Mammary epithelial cell (primary cell): ENCODE measurements at places on chromosomes 7 and 10. TPM values are rescaled to one million over a fixed set of nuclear protein-coding genes. Genes with fewer than 3 reads are reported as not detected.

DNA sequence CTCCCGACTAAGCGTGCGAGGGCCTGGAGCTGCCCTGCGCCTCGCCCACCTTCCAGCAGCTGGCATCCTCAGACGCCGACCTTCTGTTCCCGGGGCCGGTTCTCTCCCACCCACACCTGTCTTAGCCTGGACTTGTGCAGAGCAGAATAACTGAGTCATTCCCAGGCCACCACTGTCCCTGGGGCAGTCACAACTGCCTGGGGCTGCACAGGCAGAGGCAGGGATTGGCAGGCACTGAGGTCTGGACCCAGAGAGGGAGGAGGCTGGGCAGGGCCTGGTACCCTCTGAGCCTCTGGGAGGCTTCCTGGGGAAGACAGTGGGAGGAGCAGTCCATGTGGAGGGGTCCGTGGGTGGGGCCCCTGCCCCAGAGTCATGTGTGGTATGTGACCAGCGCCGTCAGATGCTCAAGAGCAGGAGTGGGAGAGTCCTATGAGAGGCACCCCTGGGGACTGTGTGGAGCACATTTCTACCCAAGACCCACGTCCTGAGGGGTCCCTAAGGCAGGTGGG, 74.3 kb downstream of the NKX6-2 start:
- no peak for DNase-seq

GRCh38 chr10:35876248-35876647, 234.2 kb upstream of the FZD8 start:
- no peak for DNase-seq

GRCh38 chr7:44216019-44216418, 15.2 kb downstream of the YKT6 start:
- DNase-seq = no peak

- no peak for DNase-seq
Measured at GRCh38 chr7:155531681-155532080, 14.7 kb downstream of the CNPY1 start.

DNA sequence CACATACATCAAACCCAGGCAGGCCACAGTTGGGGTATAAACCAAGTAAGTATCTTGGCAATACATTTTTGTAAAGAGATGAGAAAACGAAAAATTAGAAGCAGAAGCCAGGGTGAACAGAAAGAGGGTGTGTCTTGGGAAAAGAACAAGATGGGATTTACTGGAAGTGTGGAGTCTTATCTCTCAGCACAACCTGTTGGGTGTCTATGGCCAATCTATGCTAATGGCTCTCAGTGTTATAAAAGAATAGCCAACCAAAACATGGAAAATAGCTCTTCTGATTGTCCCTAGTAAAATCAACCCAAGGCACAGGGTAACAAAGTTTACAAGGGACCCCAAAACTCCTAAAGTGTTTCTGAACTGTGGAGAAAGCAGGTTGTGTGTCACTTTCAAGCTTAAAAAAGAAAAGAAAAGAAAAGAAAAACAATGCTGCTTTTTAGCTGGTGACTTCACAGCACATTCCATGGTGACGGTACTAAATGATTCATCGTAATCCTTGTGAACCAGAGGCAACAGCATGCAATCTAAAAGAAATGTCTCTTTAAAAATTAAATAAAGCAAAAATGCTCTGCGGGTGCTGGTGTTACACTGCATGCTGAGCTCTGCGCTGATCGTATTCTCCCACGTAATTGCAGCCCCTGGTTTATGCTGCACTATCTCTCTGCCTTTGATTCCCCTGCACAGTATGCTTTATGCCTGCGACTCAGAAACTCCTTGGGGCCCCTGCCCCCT, 100.8 kb downstream of the C10orf90 start:
- peak; percentile 34 for DNase-seq

SORCS1 gene
- total RNA-seq = not detected in 2 replicates

UCMA gene
- total RNA-seq = not detected

GRCh38 chr7:155252892-155253501, 44.7 kb upstream of the INSIG1 start:
- DNase-seq = no peak

DNA sequence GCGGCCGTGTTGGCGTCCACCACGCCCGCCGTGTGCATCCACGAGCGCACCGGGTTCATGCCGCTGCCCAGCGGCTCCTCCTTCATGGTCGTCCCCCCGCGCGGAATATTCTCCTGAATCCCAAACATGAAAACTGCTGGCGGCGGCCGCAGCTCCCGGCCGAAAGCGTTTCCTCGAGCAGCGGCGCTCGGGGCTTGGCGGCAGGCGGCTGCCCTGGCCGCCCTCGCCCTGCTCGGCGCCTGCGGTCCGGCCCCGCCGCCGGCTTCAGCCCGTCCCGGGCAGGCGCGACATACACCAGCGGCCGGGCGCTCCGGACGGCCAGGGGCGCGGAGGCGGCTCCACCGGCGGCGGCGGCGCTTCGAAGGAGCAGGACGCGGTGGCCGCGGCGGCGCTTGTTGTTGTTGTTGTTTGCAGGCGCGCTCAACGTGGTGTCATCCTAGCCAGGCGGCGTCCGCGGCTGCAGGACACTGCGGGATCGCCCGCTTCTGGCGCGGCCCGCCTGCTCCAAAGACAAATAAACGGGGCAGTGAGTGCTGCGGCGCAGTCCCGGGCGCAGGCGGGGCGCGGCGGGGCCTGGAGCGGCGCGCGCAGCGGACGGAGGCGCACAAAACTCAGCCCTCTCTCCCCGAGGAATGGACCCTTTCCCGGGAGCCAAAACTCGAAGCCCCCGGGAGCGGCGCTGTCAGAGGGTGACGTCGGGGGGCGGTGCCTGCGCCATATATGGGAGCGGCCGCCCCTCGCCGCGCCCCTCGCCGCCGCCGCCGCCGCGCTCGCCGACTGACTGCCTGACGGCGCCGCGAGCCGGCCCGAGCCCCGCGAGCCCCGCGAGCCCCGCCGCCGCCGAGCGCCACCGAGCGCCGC, at the start of gene EBF3:
TSS of gene EBF3 (minus strand) at position 634 of the 861 bp plus-strand sequence. CDS start at position 128, 506 bp downstream.
- peak; percentile 25 for DNase-seq

DNA sequence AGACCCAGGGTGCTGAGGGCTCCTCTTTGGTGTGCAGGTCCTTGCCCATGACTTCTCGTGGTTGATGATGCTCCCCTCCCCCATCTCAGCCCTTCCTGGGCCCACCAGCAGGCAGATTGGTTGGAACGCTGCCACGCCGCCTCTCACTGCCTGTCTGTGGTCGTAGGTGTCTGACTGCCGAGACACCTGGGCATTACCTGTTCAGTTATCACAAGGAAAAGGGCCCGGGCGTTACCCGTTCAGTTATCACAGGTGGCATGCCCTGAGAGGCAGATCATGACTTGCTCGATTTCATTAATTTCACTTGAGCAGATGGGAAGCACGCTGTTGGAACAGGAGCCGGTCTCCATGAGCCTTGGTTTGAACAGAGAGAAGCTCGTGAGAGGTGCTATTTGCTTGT, 42.5 kb downstream of the TACR2 start:
- no peak for DNase-seq

HMX2 gene
- total RNA-seq = not detected in 2 replicates

- DNase-seq = no peak
Measured at GRCh38 chr10:104907521-104907920, 266.4 kb downstream of the SORCS3 start.

DNA sequence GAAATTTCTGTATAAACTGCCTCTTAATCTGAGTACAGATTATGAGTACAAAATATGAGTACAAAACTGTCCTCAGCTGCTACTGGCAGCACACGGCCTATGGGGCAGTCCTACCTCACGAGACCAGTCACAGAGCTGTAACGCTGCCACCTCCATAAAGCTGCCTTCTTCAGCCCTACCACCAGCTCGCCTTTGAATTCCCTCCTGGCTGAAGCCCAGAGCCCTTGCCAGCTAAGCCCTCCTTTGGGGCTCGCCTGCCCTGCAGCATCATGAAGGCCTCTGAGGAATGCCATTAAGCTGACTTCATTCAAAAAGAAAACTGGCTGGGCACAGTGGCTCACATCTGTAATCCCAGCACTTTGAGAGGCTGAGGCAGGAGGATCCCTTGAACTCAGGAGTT, 180.0 kb upstream of the SH2B2 start:
- no peak for DNase-seq

DNA sequence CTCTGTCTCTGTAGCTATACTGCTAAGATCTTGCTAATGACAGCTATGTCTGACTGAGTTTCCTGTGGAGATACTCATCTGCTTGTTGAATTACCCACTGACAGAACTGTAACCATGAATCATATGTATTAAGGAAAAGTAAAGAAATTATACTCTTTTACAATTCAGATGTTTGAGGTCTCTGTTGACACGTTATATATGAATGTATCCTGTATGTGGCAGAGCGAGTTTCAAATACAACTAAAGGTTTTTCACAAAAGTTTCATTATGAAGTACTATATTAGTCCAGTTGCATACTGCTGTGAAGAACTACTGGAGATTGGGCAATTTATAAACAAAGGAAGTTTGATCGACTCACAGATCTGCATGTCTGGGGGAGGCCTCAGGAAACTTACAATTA, 232.5 kb downstream of the CDK14 start:
- peak; percentile 71 for DNase-seq

- peak; percentile 9 for DNase-seq
Measured at GRCh38 chr10:76881477-76882220, 756.0 kb downstream of the KCNMA1 start.

DNA sequence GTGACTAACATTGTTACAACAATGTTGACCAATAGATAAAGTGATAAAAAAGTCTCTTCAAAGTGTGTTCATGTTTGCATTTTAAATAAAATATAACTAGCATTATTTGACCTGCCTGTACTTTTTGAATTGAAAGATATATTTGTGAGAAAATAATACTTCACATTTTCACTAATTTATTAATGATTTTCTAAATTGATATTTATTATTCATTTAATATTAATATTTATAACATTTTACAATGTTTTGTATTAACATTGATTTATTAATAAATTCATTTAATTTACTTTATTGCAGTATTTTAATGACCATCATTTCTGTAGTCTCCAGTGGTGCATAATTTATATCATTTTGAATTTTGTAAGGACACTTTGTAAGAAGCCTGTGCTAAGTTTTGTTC, 150.0 kb upstream of the BET1 start:
- DNase-seq = no peak

GRCh38 chr7:151767557-151767956, 109.4 kb downstream of the PRKAG2 start:
- DNase-seq = no peak
